ENCODE measurements at places on chromosomes 5 and 9.

GRCh38 chr9:122158202-122158601, 1.4 kb downstream of the NDUFA8 start:
- DNase-seq = no peak

- DNase-seq = no peak
Measured at GRCh38 chr5:2187687-2188086, 305.0 kb upstream of the IRX4 start.

GRCh38 chr5:65654713-65655112, 29.9 kb downstream of the SHLD3 start:
- no peak for DNase-seq

DNA sequence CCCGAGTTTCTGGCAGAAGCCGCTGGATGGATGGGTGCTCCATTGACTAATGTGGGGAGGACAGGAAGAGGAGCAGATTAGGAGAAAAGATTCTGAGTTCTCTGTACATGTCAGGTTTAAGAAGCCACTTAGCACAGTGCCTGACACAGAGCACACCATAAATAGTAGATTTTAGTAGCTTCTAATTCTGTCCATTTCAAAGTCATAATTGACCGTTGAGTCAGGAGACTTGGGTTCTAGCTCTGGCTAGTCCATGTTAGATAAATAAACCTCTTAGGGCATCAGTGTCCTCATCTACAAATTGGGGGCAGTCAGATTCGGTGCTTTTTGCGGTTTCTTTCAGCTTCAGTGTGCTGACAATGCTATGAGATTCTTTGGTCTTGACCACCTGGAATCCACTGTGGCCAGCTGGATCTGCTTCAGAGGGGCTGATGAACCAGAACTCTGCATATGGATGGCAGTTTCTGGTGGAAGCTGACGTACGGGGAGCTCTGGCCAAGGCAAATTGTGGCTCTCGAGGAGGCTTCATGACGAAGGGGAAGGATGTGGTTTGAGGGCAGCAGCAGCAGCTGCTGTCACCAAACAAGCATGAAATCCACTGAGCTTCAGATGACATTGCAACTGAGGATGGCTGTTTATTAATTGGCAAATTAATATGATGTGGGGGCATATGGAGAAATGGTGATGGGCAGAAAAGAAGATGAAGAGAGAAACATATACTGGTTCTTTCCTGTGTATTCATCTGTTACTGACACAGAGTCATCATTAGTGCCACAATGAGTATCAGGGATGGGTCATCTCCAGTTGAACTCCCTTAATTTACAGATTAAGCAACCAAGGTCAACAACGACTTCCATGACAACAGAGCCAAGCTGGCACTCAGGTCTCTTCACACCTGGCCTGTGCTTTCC, 134.4 kb downstream of the AOPEP start:
- no peak for DNase-seq

GRCh38 chr9:4238522-4238921, 61.3 kb downstream of the GLIS3 start:
- no peak for DNase-seq

DNA sequence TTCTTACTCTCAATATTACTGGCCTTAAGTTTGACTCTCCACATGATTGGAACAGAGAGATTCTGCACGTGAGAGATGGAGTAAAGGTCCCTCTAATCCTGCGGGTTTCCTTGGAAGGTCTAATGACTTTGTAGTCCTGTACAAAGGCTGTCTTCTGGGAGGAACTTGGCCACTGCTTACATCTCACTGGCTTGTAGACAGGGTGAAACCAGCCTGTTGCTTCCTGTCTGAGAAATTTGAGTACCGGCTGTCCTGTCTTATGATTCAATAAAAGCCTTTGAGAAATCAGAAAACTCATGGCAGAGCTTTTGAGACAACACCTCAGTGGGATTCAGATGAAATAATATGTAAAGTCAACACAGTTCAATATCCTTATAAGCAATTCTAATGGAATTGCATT, 43.0 kb downstream of the IL31RA start:
- no peak for DNase-seq

DNA sequence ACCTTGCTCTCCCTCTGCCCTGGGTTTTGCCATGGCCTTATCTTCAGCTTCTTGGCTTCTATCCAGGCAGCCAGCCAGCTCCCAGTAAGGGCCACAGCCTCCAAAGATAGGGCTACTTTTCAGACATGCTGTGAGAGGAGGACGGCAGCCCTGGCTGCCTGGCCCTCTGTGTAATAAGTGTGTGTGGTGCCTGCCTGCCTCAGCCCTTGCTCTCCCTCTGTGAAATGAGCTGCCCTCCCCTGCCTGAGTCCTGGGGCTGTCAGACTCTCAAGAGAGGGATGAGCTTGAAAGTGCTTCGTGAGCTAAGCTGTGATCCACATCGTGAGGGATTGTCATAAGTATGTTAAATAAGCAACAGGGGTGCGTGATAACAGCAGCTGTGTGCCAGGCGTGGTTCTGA, 8.1 kb downstream of the NDST1 start:
- DNase-seq = no peak

- no peak for DNase-seq
Measured at GRCh38 chr5:116520771-116521170, 53.9 kb downstream of the SEMA6A start.

GRCh38 chr9:124009531-124010217, 1.9 kb upstream of the LHX2 start:
- DNase-seq = no peak

DNA sequence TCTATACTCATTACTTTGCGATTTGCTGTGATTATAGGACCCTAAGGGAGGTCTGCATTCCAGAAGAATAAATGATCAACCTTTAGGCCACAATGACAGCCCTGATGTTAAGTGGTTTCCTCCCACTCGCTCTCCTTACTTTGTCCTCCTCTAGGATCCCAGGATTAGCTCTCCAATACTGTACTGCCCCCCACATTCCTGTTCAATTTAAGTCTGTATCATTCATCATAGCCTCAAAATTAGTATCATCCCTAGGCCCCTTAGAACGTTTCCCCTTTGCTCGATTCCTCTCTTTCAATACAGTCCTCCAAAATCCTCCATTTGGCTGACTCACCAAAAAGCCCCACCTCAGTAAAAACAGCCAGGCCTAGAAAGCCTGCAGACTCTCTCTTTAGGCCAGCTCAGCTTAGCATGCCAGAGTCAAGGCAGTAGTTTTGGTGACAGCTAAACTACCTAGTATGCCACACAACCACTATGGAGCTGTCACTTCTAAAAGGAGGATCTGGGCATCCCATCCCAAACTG, 24.4 kb downstream of the RNF145 start:
- no peak for DNase-seq

GRCh38 chr5:59517926-59518585, 375.5 kb downstream of the PDE4D start:
- no peak for DNase-seq

- no peak for DNase-seq
Measured at GRCh38 chr5:22852807-22853660, at the start of gene CDH12. TSS of gene CDH12 (minus strand) at chr5:22853344.

GRCh38 chr9:130189840-130190239, 17.6 kb downstream of the NCS1 start:
- DNase-seq = no peak

- DNase-seq = no peak
Measured at GRCh38 chr5:54884195-54884536, 101.2 kb downstream of the ESM1 start.

- no peak for DNase-seq
Measured at GRCh38 chr9:84404095-84404686, 63.6 kb upstream of the SLC28A3 start.

GRCh38 chr5:160105686-160106360, 13.4 kb downstream of the PWWP2A start:
- DNase-seq = no peak

DNA sequence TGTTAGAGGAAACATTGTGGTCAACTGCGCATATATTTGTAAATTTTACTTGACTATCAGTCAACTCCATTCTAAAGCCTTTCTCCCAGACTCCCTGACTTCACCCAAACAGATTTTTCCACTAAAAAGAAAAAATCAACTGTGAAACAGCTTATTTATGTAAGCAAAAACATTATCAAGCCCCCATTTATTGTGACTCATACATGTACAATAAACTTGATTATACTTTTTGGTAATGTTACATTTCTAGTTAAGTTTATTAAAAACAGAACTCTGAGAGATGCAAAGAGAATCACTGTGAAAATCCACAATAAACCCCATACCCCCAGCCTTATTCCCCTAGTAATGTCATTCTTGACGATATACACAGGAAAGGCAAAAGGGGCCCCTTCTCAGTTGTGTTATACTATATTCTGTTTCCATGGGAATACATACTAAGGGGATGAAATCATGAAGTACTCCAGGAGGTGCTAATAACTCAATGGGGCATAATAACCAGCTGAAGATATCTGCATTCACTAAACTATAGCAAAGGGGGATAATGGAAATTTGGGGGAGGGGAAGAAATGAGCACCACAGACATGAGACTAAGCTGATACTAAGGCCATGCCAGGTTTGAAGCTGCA, 616.0 kb downstream of the ACTL7B start:
- no peak for DNase-seq

DNA sequence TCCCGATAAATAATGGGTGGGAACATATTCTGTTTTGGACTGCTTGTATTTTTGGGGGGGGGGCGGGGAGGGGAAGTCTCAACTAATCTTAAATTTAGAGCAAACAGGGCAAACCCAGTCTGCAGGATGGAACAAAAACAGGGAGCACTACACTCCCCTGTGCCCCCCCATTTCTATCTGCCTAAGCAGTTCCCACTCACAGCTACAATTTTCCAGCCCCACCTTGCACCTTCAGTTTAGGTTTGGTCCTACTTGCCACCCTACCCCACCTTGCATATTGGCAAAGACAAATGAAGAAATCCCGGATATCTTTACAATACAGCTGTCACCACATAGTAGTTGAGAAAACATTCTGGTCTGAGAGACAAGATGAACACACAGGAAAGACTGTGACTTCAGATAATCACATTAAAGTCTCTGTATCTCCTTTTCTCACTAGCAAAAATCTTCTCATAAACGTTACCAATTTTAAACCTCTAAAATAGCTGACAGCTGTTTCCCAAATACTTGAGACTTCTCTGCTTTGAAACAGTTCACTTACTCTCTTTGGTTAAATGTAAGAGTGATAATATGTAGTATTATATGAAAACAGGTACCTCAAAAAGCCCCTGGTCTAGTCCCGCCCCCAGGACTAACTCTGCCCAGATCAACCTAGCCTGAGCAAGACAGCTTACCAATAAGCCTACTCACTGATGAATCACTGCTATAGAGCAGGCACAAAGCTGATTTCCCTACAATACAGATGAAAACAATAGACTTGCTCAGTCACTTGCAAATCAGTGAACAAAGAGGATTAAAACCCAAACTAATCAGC, 5.2 kb upstream of the RAPGEF6 start:
- no peak for DNase-seq

DNA sequence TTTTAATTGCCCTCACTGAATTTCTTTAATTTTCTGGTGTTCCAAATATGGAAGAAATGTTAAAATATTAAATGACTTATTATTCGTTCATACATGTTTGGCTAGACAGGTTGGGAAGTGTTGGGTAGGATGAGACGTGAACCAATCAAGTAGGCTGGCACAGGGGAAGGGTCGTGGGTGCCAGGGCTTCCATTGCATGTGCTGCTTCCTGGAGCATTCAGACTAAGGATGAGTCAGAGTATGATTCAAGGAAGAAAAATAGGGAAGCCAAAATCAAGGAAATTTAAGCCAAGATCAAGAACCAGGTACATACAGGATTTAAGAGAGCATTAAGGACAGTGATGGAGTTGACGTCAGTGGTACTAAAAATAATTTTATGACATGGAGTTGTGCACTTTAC, 2068.0 kb downstream of the MAT2B start:
- no peak for DNase-seq

DNA sequence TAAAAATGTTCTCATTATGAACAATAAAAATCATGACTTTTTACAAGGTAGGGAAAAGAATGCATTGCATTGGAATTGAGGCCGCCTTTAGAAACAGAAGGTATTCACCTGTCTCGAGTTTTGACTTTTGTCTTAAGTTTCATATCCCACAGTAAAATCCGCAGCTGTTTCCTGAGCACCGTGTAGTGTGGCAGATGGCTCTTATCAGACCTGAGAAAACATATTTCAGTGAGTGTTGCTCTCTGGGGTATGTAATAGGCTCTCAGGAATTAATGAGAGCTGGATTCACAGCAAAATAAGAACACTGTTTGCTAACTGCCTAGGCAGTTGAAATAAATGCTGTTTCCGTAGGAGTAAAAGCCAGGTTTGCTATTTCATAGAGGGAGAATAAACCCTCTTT, 221.4 kb downstream of the CFAP90 start:
- no peak for DNase-seq

DNA sequence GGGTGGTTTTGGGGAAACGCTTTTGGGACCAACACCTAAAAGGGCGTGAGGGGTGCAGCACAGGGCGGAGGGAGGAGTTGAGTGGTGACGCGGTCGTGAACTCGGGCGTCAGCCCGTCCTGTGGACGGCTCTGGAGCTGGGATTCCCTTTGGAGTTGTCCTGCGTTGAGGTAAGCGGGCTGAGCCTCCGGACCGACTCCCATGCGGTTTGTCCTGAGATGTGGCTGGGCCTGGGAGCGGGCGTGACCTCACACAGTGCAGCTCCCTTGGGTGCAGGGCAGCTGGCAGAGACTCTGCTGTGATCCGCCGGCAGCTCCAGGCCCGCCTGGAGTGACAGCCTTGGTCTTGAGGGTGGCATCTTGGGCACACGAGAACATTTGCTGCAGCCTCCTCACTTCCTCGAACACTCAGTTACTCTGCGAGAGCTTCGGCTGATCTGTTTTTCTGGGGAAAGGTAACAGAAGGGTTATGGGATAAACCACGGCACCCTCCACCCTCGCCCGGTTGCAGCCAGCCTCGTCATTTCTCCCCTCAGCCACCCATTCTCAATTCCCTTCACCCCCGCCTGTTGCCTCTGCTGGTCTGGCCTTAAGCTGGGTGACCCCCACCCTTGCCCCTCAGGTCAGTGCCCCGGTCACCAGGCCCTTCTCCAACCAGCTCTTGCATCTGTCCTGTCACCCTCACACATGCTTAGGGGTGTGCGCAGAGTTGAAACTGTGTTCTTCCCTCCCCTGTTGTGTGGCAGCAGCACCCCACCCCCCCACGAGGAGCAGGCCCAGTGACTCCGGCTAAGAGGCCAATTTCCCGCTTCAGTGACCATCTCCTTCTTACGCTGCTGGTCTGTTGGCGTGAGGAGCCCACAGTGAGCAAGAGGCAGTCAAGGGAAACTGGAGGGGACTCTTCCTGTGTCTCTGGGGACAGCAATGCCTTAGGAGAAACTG, 94.2 kb upstream of the COL5A1 start:
- DNase-seq = no peak

GRCh38 chr5:133934822-133935666, 33.4 kb downstream of the C5orf15 start:
- DNase-seq = no peak

DNA sequence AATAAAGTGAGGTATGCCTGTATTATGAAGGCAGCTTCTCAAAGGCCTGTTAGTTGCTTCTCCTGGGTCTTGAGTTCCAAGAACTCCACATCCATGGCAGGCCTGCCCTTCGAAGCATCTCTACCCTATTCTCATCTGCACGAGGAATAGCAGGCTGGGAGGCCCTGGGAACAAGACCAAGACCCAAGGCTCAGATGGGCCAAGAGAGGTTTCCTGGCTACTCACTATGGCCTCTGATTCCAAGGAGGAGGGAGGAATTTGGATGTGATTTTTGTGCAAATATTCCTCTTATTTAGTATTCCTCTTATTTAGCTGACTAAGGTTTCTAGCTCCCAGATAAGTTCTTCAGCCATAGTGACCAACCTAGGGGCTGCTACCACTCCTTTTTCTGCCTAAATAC, 151.3 kb downstream of the SAXO1 start:
- DNase-seq = no peak

Measured in esophagus squamous epithelium (tissue), 5 donors.